ENCODE measurements at places on chromosomes 11 and 22.

GRCh38 chr11:68215087-68215445 is 2.0 kb upstream of the KMT5B start:
- DNase-seq = no peak

DNA sequence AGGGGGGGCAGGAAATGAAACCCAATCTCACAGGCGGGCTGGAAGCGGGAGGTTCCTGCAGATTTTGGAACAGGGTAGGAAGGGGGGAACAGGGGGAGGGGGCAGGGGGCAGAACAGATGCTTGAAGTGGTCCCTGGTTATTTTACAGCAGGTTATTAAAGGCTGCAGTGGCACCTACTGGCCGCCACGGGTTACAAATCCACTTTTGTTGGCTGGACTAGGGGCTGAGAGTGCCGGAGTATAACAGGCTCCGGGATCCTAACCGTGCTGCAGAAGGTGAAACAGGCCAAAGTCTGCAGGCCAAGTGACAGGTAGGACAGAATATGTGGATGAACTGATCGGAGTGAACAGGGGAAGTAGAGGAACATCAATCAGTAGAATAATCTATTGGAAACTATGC is 2.5 kb downstream of the ROBO3 start:
- DNase-seq = peak; percentile 74

- DNase-seq = no peak
These were observed 75.4 kb upstream of the RCN1 start for GRCh38 chr11:32015427-32015826.

- peak; percentile 91 for DNase-seq
These were observed 511 bp downstream of the PKDREJ start for GRCh38 chr22:46262449-46263215.

DNA sequence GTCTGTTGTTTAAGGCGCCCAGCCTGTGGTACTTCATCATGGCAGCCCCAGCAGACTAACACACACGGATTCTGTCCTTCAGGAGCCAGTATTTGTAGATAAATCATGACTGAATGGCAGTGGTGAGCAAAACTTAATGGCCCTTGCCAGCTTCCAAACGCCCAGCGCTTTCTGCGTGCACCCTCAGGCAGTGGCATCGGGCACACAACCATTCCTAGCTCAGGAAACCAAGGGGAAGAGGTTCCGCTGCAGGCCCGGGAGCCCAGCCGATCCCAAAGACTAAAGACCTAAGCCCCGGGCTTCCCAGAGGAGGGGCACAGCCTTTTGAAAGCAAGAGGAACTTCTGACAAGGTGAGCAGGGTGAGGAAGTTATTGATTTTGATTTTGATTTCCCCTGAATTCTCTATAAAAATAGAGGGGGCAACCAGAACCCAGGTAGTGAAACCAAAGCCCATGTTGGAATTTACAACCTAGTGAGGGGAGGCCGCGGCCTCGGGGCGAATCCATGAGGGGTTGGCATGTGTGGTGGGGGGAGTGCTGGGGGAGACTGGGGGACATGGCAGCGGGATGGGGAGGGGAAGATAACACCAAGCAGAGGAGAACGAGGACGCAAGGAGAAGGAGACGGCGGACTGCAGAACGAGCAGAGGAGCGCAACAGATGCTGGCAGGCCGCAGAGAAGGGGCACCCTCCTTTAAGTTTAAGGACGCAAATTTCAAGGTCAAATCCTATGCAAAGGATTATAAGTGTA is 79.9 kb upstream of the SEPTIN5 start:
- no peak for DNase-seq

DNA sequence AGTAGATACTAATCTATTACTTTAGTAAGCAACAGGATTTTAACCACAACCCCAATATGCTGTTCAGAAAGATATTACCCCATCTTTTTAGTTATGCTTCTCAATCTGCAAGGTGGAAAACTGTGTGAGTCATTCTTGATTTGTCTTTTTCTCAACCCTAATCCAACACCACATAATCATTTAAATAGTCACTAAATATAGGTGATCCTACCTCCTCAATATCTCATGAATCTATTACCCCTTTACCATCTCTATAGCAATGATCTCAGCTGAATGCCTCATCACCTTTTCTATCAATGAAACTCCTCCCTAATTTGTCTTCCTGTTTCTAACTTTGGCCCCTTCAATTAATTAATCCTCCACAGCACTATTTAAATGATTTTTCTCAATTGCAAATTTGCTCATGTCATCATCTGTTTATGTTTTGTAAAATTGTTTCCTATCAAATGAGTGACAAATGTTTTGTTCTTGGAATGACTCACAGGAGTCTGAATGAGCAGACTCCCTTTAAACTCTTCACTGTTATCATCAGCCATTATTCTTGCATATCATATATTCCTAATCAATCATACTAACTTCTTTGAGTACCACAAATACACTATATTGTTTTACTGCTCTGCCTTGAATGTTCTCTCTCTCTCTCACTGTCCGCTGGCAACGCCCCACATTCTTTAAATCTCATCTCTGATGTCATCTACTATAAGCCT is 26.1 kb downstream of the SNX19 start:
- no peak for DNase-seq

- DNase-seq = peak; percentile 92
These were observed 138.2 kb downstream of the NECTIN1 start for GRCh38 chr11:119590651-119591351.

- no peak for DNase-seq
These were observed 88.9 kb downstream of the RAB38 start for GRCh38 chr11:88086297-88086696.

DNA sequence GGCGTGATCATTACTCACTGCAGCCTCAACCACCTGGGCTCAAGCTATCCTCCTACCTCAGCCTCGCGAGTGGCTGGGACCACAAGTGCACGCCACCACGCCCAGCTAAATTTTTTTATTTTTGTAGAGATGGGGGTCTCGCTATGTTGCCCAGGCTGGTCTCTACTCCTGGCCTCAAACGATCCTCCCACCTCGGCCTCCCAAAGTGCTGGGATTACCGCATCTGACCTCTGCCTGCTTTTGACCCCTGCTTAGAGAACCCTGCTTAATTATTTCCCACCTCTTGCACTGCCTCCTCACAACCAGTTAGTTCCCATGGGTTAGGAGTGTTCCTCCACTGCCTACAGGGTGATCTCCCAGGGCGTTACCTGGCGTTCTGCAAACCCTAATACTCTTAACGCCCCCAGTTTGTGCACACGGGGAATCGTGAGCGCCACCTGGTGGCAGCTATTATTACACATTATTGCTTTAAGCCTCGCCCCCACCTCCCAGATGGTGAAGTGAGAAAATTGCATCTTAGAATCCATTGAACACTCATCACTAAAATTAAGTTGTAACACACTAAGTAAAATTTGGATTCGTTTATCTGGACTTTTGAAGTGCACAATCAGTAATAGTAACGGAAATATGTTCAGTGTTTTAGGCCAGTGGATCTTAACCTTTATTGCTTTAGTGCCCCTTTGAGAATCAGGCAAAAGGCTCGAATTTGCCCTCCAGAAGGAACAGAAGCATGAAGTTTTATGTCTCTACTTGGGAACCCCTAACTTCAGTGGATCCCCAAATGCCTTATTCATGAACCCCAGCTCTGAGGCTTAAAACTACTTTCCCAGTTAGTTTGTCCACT is 61.4 kb upstream of the ASPHD2 start:
- peak; percentile 93 for DNase-seq

DNA sequence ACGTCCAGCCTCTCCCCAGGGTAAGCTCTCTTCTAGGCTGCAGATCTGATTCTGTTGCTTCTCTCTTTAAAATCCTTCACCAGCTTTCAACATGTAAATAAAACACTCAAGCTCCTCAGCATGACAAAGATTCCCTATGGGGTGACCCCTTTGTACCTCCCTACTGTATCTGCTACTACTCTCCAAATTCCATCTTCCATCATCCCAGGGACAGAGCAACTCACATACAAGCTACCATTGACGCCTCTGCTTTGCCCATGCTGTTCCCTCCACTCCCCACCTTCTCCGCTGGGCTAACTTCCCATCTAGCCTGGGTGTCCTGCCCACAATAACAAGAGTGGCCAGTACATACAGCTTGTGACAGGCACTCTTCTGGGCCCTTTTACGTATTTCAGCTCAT is 207.5 kb upstream of the ZBED5 start:
- DNase-seq = peak; percentile 49

- DNase-seq = no peak
These were observed 113.7 kb downstream of the PTPRJ start for GRCh38 chr11:48093795-48094642.

- DNase-seq = no peak
These were observed 118.8 kb downstream of the ATXN10 start for GRCh38 chr22:45790401-45790800.

DNA sequence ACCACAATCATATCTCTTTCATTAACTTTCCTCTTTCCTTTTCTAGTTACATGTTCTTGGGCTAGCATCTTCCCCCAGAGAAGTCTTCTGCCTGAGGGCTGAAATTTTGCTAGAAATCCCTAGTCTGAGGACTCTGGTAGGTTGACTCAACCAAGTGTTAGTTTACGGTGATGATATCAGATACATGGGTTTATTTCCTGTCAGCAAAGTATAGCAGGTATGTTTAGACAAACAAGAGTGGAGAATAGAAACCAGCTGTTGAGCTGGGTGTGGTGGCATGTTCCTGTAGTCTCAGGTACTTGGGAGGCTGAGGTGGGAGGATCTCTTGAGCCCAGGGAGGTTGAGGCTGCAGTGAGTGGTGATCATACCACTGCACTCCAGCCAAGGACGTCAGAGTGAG is 11.2 kb downstream of the FOLR1 start:
- no peak for DNase-seq

All from GM23338 (cell line).